CD4-positive, alpha-beta T cell treated with Interleukin-17A for 4 hours (primary cell): ENCODE measurements at places on chromosomes 2 and 18.

DNA sequence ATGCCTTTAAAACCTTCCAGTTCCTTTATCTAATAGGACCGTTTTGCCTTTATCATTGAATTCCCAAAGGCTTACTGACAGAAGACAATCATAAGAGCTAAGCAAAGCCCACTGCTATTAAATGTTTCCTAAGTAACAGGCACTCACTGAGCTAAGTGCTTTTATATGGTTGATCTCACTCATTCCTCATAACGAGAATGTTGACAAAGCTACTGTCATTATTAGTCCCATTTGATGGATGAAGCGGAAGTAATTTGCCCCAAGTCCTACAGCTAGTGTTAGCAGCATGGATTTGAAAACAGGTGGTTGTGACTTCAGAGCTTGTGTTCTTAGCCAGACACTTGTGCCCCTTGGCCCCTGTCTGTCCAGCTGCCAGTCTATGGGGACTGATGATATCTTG is 134.8 kb upstream of the SERPINE2 start:
- no peak for DNase-seq

GRCh38 chr18:49168281-49168985 is 217.7 kb upstream of the SMAD7 start:
- no peak for DNase-seq

DNA sequence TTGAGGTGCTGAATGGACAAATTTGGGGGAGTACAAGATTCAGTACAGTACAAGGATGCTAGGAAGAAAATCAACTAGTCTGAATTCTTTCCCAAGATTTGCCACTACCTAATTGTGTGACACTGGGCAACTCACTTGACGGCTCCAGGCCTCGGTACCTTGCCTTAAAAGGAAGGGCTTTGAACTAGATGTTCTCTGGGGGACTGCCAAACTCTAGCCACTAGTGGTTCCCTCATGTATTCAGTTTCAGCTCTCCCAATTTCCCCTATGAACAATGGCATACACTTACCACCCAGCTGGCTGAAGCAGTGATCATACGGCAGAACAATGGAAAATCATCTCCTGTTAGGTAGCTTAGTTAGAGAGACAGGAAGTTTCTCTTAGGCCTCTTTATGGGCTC is 73.4 kb downstream of the VWC2L start:
- DNase-seq: no peak

- DNase-seq: no peak
Observed at GRCh38 chr18:34221971-34222306, 2.8 kb downstream of the NOL4 start.

DNA sequence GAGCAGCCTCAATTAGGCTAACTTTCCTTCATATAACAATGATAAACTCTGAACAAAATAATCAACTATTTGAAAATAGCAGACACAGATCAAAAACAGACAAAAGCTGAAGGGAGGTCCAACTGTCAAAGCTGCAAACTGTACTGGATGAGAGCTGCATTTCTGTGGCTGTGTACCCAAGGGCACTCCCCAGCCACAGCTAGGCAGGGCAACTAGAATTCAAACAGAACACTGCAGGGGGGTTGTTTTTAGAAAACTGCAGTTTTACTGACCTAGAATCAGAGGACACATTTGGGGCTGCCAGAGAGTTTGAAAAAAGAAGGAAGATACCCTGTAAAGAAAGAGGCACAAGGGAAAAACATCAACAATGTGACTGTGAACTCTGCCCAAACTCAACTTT is 56.8 kb downstream of the SMAD2 start:
- DNase-seq: no peak

- DNase-seq: no peak
Observed at GRCh38 chr18:26471027-26471426, 77.3 kb downstream of the KCTD1 start.

DNA sequence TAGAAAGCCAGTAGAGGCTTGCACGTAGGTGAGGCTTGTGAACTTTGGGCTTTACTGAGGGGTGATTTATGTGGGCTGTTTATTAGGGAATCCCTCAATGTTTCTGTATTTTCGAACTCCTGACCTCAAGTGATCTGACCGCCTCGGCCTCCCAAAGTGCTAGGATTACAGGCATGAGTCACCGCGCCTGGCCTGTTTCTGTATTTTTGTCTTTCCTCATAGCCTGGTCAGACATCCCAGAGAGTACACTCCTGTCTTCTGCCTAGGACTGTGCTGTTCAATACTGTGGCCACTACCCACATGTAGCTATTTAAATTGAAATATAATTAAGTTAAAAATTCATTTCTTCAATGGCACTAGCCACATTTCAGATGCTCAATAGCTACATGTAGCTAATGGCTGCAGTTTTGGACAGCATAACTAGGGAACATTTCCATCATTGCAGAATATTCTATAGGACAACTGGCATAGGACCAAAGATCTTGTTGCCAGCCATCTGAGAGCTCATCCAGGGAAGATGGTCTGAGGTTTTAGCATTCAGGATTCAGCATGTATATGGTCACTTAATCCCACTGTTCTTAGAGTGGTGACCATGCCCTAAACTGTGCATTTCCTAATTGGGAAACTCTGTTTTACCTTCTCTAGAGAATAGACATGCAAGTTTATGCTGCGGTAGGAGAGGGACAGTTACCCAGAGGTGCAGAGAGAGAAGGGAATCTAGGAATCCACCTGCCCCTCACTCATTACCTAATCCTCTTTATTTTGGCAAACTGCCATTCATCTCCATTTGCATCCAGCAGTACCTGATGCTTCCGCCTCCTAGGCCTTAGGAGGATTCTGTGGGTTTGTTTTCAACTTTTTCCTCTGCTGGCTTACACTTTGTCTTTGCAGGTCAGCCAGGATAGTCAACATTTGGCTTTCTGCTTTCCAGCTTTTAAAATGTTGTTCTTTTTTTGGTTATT is 64.4 kb downstream of the LCLAT1 start:
- no peak for DNase-seq

- peak; percentile 41 for DNase-seq
Observed at GRCh38 chr18:35026407-35027061, 14.7 kb upstream of the MAPRE2 start.

GRCh38 chr2:96894151-96894531 is 24.3 kb upstream of the SEMA4C start:
- no peak for DNase-seq

DNA sequence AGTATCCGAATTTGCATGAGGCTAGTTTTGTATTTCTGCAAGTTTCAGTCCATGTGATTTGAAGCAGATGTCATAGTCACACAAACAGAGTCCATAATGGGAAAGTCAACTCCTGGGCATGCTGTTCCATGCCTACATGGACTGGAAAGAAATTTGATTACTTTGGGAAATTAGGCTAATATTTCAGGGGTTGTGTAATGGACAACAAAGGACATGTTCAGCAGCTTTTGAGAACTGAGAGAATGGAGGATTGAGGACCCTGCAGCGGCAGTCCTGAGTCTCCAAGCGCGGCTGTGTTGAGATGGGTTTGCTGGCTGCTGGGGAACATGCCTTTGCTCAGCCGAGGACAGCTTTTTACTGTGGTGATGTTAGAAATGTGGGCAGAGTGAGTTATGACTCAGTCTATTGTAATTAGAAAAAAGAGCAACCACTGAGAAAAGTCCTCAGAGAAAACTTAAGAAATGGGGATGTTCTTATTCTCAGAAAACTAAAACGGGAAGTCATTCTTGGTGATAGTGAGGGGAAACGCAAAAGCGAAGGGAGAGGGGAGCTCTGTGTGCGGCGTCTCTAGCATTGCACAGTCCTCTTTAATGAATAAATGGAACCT is 149.2 kb downstream of the FAM210A start:
- DNase-seq: peak; percentile 46

DNA sequence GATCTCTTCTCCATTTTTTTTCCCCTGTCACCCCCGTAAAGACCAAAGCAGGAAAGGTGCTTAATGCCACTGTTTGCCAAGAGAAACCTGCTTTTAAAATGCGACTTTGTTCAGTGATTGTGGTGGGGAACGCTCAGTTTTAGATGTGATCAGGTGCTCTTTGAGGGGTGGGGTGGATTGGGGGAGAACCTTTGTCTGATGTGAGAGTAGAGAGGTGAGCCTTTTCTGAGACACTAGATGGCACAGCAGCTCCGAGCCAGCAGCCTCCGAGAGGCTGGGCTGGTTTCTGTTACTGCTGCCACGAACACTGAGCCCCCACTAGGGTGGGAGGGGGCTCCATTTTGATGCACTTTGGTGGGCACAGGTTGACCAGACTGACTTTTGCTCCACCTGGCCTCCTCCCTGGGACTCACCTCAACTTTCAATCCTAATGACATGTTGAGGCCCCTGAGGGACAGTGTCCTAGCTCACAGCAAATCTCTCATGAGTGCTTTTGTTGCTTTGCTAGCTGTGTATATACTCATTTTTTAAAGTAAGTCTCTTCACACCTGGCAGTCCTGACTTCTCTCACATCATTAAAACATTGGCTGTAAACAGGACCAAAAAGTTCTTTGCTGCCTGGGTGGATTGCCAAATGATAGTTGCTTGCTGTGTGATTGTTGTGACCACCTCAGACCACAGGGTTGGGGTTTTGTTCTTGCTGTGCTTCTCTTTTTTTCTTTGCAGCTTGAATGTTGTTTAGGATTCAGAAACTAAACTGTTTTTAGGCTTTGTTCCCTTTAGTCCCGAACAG is 98.2 kb upstream of the MAP3K20 start:
- no peak for DNase-seq

DNA sequence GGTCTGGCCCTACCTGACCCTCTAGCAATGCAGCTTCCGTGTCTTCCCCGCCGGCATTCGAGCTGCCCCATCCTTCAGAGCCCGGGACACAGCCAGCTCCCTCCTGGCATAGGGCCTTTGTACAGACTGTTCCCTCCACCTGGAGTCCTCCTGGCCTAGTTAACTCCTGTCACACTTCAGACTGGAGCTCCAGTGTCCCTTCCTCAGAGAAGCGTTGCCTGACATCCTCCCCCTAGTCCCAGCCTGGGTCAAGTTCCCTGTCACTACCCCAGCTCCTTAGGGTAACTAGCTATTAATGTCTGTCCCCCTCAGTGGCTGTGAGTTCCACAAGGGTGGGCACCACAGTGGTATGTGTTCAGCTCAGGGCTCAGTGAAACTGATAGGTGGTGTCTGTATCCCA is 45.5 kb upstream of the LOXHD1 start:
- DNase-seq: no peak

DNA sequence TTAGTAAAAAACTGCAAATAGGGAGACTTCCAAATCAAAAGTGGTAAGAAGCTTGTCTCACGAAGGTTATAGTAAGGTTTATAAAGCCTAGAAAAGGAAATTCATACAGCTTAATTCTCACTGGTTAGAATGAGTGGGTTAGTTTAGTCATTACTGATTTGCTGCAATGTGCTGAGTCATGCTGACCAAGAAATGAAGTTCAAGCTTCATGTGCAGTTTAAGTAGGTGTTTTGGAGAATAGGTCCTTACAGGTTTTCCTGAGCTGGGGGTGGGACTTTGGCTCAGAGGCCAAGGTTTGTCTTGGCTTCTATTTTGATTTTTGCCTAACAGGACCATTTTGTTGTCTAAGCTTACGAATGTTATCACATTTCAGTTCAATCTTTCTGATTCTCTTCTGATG is 15.1 kb downstream of the CLIP4 start:
- no peak for DNase-seq

- no peak for DNase-seq
Observed at GRCh38 chr18:22257022-22257543, 87.7 kb downstream of the GATA6 start.

DNA sequence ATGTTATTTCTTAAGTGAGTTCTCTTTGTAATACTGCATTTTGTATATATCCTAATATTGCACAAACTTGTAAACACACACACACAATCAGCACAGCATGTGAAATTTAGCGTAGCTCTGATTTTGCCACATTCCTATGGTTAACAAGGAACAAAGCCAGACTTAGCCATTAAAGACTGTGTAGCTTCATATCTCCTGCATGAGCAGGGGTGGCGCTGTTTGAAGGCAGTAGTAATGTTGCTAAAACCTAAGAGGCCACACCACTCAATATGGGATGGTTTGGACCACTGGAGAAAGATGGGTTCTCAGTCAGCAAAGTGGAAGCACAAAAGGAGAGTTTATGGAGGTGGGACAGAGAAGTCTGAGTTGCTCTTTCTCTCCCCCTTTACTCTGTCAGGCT is 61.1 kb upstream of the RND3 start:
- no peak for DNase-seq

- no peak for DNase-seq
Observed at GRCh38 chr2:178436662-178437061, 14.3 kb downstream of the PRKRA start.

GRCh38 chr2:208265371-208265800 is 669 bp upstream of the PIKFYVE start:
- DNase-seq: peak; percentile 57

DNA sequence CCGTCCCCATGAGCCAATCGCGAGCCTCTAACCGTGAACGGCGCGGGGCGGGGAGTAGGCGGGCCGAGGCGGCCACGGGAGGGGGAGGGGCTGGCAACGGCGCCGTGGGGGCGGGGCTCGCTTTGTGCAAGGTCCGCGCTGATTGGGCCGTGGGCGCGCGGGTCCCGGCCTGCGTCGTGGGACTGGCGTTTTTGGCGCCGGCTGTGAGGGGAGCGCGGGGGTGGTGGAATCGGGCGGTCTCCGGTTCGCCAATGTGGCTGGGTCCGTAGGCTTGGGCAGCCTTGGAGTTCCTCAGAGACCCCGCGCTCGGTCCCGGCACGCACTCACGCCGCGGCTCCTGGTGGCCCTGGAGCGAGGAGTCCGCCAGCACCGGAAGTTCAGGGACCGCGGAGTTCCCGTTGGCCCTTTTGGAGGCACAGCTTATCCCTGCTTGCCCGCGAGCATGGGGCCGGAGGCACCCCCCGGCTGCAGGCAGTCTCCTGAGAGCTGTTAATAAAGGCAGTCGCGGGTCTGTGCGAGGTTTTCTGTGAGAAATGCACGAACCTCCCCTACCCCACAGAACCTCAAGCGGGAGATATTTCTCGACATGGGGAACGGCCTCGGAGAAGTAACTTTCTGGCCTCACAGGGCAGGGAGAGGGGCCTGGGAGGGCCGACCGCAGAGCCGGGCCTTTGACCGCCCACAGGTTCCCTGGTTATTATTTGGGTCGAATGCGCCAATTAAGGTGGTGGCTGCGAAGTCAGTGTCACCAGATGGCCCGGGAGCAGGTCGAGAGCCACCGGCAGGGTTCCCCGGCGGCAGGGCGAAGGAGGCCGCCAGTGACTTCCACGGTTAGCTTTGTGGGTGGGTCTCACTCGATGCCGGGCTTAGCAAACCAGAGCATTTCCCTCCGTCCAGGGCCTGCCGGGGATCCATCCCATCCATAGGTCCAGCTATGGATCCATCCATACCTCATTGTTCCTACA is 574 bp upstream of the NCL start:
- peak; percentile 99 for DNase-seq

DNA sequence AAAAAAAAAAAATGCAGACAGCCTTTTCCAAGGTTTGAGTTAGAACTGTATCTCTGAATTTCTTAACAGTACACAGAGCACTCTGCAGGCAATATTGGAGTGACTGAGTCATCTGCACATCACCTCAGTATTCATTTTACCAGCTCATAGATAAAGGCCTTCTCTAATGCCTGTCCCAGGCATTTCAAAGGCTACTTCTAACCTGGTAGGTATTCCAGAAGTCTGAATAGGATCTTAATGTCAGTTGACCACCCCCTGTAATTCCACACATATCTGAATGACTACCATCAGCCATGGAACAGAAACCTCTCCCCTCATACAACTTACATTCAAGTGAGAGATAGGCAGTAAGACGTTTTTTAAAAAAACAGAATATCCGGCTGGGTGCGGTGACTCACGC is 9.0 kb downstream of the METTL21A start:
- DNase-seq: no peak
